Natural killer cell (primary cell): ENCODE measurements at places on chromosomes 13 and 19. TPM values are rescaled to one million over a fixed set of nuclear protein-coding genes. Genes with fewer than 3 reads are reported as not detected.

The SHISA7 gene
- not detected for total RNA-seq

The PPM1N gene
- total RNA-seq = 6.8 TPM

The KLK1 gene
- total RNA-seq = not detected

The ONECUT3 gene
- not detected for total RNA-seq

The KLK13 gene
- not detected for total RNA-seq

The USHBP1 gene
- total RNA-seq = not detected

The ZNF226 gene
- total RNA-seq = 16.0 TPM

The LILRB4 gene
- total RNA-seq = 2.5 TPM

The SLC7A9 gene
- 0.80 TPM for total RNA-seq

The PRSS57 gene
- total RNA-seq = 4.5 TPM

The IFNL1 gene
- 1.4 TPM for total RNA-seq

The SERTM1 gene
- total RNA-seq = not detected

The PTPRH gene
- total RNA-seq = 0.45 TPM

The SPRY2 gene
- 2.7 TPM for total RNA-seq

The APOC4 gene
- total RNA-seq = not detected

The SPTBN4 gene
- total RNA-seq = 0.16 TPM

The CYP4F11 gene
- total RNA-seq = not detected

The AMER2 gene
- not detected for total RNA-seq

The MYH14 gene
- total RNA-seq = not detected

The SBK3 gene
- not detected for total RNA-seq

The SUPT20H gene
- total RNA-seq = 59.8 TPM

The FAAP24 gene
- 4.1 TPM for total RNA-seq

The ZNF296 gene
- 5.1 TPM for total RNA-seq

The ZNF492 gene
- total RNA-seq = 0.40 TPM

The CBLC gene
- total RNA-seq = not detected

The PRX gene
- 3.8 TPM for total RNA-seq

The REEP6 gene
- total RNA-seq = 5.0 TPM

The BRSK1 gene
- total RNA-seq = 9.8 TPM

The ECSIT gene
- 24.1 TPM for total RNA-seq

The CNN1 gene
- not detected for total RNA-seq

The CASP14 gene
- not detected for total RNA-seq

The LPAR2 gene
- 52.1 TPM for total RNA-seq
